Nucleus accumbens (tissue), 56 donors: ENCODE measurements at places on chromosomes 1 and 21.

DNA sequence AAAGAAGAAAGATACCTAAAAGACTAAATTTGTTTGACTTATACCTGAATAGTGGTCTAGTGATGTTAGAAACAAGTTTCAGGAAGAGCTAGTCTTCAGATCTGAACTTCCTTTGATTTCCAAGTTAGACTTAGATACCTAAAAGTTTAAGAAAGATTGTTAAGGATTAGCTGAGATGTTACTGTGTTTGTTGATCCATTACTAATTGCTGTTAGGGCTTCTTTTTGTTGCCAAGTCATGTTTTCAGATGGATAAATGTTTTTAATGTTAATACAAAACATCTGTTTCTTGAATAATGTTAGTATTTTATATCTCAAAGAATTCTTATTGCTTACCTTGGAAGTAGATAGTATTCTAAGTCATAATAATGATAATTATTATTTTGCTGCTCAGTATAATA is 11.6 kb downstream of the GNAI3 start:
- no peak for DNase-seq

- DNase-seq, result peak; percentile 61
Measured at GRCh38 chr1:156050376-156050775, 3.2 kb downstream of the UBQLN4 start.

DNA sequence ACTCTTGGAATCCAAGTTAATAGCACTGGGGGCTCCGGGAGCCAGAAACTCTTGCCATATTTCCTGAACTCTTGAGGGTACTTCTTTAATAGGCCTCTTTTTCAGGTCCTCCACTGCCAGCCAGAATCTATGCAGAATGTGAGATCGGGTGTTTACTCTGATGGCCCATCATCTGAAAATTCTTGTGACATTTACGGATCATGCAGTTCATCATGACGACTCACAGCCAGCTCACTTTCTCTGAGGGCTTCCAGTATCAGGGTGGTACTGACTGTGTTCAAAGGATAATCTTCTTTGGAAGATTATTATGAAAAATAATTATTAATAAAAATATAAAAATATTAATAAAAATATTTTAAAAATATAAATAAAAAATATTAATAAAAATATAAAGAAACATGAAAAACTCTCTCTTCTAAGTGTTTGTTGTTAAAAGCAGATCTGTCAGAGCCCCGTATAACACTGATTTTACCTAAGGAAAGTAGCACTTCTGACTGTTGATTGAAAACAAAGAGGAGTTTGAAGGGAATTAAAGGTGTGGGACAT is 194.3 kb upstream of the GREM2 start:
- no peak for DNase-seq

- DNase-seq, result no peak
Measured at GRCh38 chr1:226420897-226421296, 13.0 kb upstream of the PARP1 start.

DNA sequence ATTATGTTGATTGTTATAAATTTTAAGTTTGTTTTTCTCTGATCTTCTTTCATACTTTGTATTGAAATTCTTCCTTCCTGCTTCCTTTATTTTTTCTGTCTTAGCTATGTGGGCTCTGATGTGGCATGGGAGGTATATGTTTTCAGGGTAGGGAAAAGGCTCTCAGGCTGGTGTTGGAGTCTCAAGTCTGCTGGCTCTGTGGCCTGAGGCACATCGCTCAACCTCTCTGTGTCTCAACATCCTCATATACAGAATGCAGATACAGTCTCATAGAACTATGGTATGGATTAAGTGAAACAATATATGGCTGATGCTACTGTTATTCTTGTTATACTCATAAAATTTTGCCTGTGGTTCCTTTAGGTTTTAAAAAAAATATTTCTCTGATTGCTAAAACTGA is 105.9 kb downstream of the KCNN3 start:
- no peak for DNase-seq

GRCh38 chr1:201766131-201766866 is 62.7 kb upstream of the IPO9 start:
- DNase-seq, result no peak

GRCh38 chr1:196933531-196934189 is 9.9 kb upstream of the CFHR2 start:
- DNase-seq, result no peak

DNA sequence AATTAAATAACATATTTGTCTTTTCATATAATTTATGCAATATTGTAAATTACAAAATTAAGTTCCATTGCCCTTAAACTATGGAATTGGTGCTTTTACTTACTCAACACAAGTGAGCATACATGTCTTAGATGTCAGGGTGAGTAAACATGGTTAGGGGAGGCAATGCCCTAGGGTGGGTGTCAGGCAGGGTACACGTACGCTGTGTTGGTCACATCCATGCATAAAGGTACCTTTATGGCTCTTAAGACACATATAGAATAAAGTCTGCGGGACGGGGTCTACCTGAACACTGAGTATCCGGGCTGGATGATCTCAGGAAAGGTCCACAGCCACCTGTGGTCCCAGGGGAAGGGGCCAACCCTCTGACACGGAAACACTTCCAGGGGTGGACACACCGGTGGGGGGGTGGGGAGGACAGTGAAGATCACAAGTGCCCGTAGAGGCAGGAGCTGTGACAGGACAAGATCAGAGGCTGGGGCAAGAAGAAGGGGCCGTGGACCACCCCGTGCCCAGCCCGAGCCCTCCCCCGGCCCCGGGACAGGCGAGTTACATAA is 720 bp downstream of the LIN9 start:
- no peak for DNase-seq

GRCh38 chr1:222813866-222814535 is 838 bp upstream of the DISP1 start:
- DNase-seq, result no peak

DNA sequence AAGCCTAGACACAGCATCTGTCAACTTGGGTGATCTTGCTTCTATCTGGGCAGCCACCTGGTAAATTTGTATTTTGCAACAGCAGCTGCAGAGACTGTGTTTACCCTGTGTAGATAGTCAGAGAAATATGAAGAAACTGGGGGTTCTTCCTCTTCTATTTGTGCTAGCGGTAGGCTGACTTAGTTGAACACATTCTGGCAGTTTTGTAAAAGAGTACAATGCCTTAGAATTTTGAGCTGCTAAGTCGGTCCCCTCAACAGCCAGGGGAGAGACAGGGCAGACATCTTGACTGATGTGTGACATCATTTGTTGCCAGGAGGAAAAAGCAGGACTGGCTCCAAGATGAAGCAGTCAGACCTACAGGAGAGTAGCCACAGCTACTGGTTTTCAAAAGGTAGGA is 53.7 kb downstream of the KCNJ6 start:
- DNase-seq, result no peak

GRCh38 chr1:37851262-37851661 is 8.1 kb downstream of the MTF1 start:
- DNase-seq, result no peak

DNA sequence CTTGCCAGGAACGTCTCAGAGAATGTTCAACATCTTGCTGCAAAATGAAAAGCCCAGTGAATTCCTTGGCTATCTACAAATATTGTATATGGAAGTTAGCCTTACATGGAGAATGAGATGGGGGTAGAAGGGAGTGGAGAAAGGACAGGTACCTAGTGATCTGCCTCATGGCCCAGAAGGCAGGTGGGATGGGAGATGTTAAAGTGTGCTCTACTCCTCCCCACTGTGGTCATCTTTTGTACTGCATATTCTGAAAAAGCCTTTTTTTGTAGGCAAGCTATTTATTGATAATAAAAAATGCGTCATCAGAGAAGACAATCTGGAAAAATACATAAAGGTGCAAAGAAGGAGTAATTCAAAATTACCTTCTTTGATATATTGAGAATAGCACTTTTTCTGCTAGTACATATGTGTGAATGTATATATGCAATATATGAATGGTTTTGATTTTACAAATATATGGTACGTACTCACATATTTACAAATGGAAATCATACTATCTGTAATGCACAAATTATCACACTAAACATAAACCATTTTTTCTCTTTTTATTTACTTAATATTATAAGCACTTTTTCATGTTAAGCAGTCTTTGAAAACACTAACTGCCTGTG is 19.1 kb upstream of the SLC5A9 start:
- no peak for DNase-seq

- no peak for DNase-seq
Measured at GRCh38 chr1:5944843-5945167, 47.4 kb downstream of the NPHP4 start.

GRCh38 chr1:169143346-169143745 is 36.9 kb downstream of the ATP1B1 start:
- no peak for DNase-seq
